G401 (cell line): ENCODE measurements at places on chromosomes 6 and 20. TPM values are rescaled to one million over a fixed set of nuclear protein-coding genes. Genes with fewer than 3 reads are reported as not detected.
A peak's percentile ranks its signal among the peaks of the same experiment; 100 is the strongest.

GRCh38 chr20:36043441-36043840, 75.1 kb downstream of the CNBD2 start:
- DNase-seq: no peak

GRCh38 chr20:62355878-62356588, 11.1 kb downstream of the LAMA5 start:
- peak; percentile 78 for DNase-seq

- no peak for DNase-seq
Observed at GRCh38 chr20:38173237-38174156, 8.4 kb upstream of the TGM2 start.

- no peak for DNase-seq
Observed at GRCh38 chr6:166950443-166950821, 5.9 kb downstream of the RNASET2 start.

- DNase-seq: no peak
Observed at GRCh38 chr20:2617099-2617714, 35.2 kb upstream of the NOP56 start.

- no peak for DNase-seq
Observed at GRCh38 chr6:116665464-116665863, 3.1 kb downstream of the ZUP1 start.

DNA sequence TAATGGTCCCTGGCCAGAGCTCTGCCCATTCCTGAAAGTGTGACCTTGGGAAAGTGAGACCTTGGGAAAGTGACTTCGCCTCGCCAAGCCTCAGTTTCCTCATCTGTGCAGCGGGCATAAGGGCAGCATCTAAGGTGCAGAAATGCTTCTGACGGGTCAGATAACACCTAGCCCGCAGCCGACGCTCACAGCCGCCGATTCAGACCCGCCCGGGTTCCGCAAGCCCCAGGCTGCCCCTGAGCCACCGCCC, 486 bp downstream of the FKBP1A start:
- no peak for DNase-seq

- no peak for DNase-seq
Observed at GRCh38 chr6:142642651-142643050, 302.3 kb downstream of the HIVEP2 start.

GRCh38 chr20:53399592-53400335, 193.9 kb downstream of the ZNF217 start:
- DNase-seq: no peak

DNA sequence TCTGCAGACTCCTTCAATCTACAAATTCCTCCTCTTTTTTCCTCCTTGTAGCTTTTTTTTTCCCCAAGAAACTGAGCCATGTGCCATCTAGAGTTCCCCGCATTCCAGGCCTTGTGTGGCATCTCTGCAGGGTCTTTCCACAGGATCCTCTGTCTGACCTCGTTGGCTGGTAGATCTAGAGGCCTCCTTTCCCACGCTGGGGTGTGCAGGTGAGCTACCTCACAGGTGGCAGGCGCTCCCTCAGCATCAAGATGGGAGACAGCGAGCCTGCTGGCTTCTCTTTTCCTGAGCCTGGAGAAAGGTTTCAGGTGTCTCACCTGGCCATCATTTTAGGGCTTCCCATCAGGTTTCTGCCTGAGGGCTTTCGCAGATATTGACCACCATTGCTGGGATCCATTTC, 9.6 kb upstream of the NELFCD start:
- no peak for DNase-seq

DNA sequence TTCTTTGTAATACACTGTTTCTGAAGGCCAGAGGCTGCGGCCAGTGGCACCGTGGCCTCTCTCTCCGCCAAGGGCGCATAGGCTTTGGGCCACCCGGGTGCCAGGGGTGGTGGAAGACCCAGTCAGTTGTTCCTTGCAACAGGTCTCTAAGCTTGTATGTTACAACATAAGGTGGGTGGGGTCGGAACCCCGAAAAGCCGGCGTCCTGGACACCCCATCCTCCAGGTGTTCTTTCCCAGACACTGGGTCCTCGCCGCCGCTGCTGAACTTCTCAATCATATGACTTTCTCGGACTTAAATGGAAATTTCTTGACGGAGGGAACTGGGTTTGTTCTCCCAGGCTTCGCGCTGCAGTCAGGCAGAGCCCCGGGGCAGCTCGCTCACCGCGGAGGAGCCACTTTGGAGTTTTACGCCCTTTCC, 983 bp upstream of the KCNQ5 start:
- DNase-seq: no peak

DNA sequence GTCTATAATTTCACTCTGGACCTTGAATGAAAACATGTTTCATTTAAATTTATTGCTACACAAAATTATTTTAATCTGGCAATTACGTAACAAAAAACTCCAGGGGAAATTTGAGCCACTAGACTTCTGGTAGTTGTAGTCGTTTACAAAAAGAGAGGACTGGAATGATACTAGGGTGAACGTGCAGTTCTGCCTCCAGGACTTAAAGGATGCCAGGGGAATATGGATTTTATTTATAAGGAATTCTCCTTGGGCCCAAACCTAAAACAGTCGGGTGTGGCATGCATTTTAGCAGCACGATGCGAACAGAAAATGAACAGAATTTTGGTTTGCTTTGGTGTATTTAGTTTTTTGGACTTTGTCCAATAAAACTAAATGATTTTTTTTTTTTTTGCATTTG, 76.9 kb downstream of the PRL start:
- DNase-seq: no peak

- no peak for DNase-seq
Observed at GRCh38 chr6:46255528-46255927, 84.7 kb upstream of the ENPP5 start.

- no peak for DNase-seq
Observed at GRCh38 chr6:83257791-83258190, 64.6 kb downstream of the RWDD2A start.

DNA sequence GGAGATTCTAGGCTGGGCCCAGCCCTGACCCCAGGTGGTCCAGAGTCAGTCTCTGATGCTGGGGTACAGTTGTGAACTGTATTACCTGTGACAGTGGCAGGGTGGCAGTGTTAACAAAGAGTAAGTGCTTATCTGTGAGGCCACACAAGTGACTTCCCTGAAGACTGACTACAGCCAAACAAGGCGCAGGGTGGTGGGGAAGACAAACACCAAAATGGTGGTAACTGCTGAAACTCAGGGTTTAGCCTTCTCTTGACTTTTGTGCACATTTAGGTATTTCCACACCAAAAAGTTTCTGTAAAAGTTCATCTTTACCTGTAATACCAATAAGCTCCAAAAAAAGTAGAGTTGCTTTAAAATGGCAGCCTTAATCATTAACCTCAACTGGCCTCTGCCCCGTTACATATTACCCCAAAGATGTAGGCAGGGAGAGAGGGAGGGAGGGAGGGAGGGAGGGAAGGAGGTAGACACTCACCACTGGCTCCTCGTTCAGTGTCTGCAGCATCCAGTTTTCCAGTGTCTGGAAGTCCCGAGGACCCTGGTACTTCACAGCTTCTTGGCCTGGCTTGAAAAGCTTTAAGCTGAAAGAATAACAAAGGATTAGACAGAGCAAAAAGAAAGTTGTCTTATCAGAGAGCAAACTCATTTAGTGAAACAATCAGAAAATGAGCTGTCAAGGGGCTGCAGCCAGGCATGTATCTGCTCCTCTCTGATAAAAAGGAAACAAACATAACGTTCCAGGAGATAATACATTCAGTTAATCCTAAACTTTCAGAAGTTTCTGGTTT, 11.3 kb downstream of the TXNDC5 start:
- no peak for DNase-seq

GRCh38 chr20:24381886-24382285, 87.5 kb upstream of the SYNDIG1 start:
- peak; percentile 63 for DNase-seq

DNA sequence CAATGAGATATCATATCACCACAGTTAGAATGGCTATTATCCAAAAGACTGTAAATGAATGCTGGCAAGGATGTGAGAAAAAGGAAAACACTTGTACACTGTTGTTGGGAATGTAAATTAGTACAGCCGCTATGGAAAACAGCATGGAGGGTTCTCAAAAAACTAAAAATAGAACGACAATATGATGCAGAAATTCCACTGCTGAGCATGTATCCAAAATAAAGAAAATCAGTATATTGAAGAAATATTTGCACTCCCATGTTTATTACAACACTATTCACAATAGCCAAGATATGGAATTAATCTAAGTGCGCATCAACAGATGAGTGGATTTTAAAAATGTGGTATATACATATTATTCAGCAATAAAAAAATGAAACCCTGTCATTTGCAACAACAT, 898.9 kb upstream of the MAN1A1 start:
- no peak for DNase-seq

DNA sequence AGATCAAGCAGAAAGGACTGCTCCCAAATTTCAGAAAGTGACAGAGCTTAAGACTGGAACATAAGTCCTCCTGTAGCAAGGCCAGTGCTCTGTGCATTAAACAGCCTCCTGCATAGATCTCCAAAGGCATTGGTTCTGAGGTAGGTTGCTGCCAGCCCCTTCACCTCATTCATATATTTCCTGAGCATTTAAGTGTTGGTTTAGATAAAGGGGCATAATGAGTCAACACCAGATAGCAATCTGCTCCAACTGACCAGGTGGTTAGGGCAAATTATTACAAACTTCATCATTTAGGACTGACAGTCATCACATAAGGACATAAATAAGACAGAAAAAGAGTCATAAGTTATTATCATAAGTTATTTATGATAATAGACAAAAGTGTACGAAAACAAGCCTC, 10.7 kb downstream of the PTPRK start:
- DNase-seq: no peak

DNA sequence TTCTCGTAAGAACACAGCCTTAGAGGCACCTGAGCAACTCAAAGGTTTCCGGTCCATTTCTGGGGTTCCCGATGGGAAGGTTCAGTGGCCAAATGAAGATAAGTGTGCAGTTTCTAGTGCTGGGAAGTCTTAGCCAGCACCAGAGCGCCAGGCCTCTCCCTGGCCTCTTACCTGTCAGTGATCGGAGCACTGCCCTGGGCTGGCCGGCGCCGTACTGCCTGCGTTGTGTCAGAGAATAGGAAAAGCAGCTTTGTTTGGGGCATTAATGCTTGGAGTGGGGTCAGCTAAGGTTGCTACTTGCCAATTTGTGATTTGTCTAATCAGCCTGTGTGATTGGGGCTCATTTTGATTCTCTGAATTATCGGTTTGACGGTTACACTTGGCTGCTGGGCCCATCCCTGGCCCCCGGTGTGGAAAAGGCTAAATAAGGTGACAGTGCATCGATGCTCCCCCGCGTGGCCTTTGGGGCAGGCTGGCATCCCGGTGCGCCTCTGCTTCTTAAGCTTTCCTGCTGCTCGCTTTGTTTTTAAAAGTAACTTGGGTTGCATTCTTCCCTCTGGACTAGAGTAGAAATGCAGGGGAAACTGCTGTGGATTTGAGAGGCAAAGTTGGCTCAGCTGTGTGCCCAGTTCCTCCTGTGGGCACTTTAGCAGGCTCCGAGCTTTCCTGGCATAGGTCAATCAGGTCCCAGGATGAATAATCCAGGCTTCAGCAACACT, 51.8 kb downstream of the TCP11 start:
- DNase-seq: no peak

GRCh38 chr6:54138795-54139194, 27.6 kb downstream of the MLIP start:
- no peak for DNase-seq

- DNase-seq: peak; percentile 54
Observed at GRCh38 chr6:37822851-37823682, 3.5 kb downstream of the ZFAND3 start.

DNA sequence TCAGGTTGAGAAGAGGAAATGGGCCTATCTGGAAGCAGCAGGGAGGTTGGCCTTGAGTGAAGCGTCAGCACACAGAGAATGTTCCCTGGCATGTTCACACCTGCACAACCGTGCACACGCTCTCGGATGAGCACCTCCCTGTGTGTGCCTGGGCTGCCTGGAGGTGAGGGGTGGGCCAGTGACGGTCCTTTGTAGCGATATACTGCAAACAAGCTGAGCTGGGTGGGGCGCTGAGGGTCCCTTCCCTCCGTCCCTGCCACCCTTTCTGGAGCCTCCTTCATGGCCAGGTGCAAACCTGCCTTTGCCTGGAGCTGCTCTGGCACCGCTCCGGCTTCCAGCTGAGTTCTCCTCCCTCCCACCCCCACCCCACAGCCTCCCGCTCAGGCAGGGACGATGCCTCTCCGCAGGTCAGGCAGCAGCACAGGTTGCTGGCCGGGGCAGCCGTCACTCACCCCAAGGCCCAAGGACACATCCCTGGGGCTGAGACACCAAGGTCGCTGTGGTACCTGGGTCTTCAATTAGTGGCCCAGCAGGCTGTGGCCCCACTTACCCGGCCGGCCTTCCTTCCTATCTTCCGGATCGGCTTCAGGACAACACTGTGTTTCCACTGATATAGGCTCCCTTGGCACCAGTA, 111.6 kb downstream of the ERMARD start:
- no peak for DNase-seq

DNA sequence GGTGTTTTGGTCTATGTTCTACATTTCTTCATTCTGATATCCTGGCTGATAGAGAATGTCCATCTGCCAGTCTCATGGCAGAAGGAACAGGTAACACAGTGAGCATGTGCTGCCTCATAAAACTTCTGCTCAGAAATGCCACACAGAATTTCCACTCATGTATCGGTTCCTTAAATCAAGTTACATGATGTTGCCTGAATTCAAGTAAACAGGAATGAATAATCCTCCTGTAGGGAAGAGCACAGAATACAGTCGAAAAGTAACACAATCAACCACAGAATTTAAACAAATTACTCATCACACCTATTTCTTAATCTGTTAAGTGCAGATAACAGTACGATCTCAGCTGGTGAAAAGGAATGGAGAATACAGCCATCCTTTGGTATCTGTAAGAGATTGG, 74.7 kb downstream of the FAM217A start:
- DNase-seq: no peak

- peak; percentile 18 for DNase-seq
Observed at GRCh38 chr6:169326067-169326799, 72.6 kb upstream of the THBS2 start.

DNA sequence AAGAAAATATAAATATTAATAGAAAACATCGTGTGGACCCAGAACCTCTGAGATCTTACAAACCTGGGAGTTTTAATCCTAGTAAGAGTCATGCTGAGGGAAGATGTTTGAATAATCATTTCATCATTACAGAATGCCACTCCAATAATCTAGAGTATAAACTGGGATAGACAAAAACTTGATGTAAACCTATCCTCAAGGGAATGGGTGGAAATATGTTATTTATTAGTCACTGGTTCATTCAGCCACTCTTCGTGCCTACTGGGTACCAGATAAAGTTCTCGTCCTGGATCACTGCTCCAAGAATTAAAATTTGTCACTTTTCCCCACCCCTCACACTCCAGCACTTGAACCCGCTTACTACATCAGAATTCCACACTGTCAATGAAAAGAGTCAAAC, 7.7 kb downstream of the HLA-B start:
- DNase-seq: no peak

- no peak for DNase-seq
Observed at GRCh38 chr6:63303476-63303875, 16.3 kb downstream of the LGSN start.

BLTP3A gene
- total RNA-seq: 4.6 and 6.5 TPM in 2 replicates

DUSP15 gene
- total RNA-seq: 0.37 and 3.4 TPM in 2 replicates

DHX35 gene
- total RNA-seq: 14.5 and 19.8 TPM in 2 replicates

TREML2 gene
- not detected in 2 replicates for total RNA-seq

PSMG4 gene
- 26.6 and 54.5 TPM in 2 replicates for total RNA-seq

IPCEF1 gene
- not detected in 2 replicates for total RNA-seq

MTHFD1L gene
- 39.2 and 59.6 TPM in 2 replicates for total RNA-seq

CDKN1A gene
- total RNA-seq: 105 and 117 TPM in 2 replicates

FAM83B gene
- total RNA-seq: not detected in 2 replicates

SLC32A1 gene
- not detected in 2 replicates for total RNA-seq

ZFP57 gene
- not detected in 2 replicates for total RNA-seq
